ENCODE measurements at places on chromosomes 16 and 17. TPM values are rescaled to one million over a fixed set of nuclear protein-coding genes. Genes with fewer than 3 reads are reported as not detected.

Gene SLC38A8
- total RNA-seq = not detected

Gene CDRT15
- total RNA-seq = not detected

- H3K27me3 ChIP-seq = no peaks in the 10 kb centered on the region
- no peaks in the 10 kb centered on the region for H3K4me1 ChIP-seq
- H3K36me3 ChIP-seq = peaks cover 7% of the 10 kb centered on the region
- no peak for DNase-seq
- no peak overlapping the region for H3K4me3 ChIP-seq
These were observed 16.6 kb downstream of the GPR179 start for GRCh38 chr17:38326996-38327792.

DNA sequence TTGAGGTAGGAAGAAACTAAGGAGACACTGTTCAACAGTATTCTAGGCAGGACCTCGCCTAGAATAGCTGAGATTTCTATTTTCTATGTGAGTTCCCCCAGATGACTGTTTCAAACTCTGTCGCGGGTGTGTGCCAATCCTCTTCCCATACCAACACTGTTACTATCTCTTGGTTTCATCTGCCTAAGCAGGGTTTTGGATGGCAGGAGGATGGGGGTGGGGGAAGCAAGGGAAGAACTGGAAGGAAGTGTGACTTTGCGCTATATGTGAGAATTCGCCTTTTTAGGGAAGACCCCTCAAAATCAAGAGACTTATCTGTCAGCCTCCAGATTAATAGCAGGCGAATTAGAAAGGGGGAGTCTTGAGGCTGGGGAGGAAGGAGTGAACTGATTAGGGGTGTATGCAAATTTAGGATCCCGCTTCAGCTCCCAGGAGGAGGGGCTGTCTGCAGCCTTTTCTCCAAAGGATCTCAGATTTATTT lies 521 bp upstream of the G6PC3 start:
- peak; percentile 36 for DNase-seq
- no peaks in the 10 kb centered on the region for H3K27me3 ChIP-seq
- H3K36me3 ChIP-seq = no peaks in the 10 kb centered on the region
- peak overlapping the region; percentile 88 for H3K27ac ChIP-seq

DNA sequence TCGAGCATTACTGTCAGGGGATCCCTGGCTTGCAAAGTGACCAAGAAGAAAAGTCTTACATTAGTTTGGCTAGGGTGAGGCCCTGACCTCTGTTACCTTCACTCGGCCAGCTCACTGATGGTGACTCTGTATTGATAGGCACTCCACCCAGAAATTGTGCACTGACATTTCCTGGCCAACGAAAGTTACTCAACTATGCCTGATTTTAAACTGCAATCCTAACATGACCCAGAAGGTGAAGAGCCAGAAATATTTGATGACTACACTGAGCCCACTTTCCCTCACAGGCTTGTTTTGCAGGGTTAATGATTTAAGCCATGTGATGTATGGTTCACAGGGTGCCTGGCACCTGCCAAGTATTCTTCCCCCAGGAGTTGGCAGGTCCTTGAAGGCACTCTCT lies 208.2 kb upstream of the MAF start:
- no peak overlapping the region for H3K4me3 ChIP-seq
- H3K4me1 ChIP-seq = no peaks in the 10 kb centered on the region
- no peaks in the 10 kb centered on the region for H3K27me3 ChIP-seq
- H3K36me3 ChIP-seq = no peaks in the 10 kb centered on the region

DNA sequence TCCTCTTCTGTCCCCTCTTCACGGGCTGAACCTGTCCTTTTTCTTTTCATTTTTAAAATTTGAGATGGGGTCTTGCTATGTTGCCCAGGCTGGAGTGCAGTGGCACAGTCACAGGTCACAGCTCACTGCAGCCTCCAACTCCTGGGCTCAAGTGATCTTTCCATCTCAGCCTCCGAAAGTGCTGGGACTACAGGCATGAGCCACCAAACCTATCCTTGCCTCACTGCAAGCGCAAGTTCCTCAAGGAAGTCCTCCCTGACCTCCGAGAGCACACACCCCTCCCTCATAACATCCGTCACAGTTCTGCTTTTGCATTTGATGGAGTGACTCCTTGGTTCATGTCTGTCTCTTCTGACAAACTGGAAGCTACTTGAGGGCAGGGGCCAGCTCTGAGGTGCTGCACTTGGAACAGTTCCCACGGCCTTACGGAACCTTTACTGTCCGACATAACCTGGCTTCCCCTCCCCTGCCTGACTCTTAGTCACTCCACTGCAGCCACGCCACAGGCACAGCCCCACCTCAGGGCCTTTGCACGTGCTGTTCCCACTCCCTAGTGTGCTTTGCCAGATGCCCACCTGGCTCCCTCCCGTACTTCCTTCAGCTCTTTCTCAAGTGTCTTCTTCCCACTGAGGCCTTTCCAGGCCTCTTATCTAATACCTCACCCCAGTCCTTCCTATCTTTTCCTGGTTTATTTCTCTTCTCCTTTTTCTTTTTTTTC lies 4.4 kb downstream of the TBX6 start:
- no peak for DNase-seq
- no peak overlapping the region for H3K4me3 ChIP-seq
- H3K36me3 ChIP-seq = peaks cover 14% of the 10 kb centered on the region
- peaks cover 9% of the 10 kb centered on the region for H3K4me1 ChIP-seq
- no peak overlapping the region for H3K27ac ChIP-seq
- no peaks in the 10 kb centered on the region for H3K27me3 ChIP-seq

DNA sequence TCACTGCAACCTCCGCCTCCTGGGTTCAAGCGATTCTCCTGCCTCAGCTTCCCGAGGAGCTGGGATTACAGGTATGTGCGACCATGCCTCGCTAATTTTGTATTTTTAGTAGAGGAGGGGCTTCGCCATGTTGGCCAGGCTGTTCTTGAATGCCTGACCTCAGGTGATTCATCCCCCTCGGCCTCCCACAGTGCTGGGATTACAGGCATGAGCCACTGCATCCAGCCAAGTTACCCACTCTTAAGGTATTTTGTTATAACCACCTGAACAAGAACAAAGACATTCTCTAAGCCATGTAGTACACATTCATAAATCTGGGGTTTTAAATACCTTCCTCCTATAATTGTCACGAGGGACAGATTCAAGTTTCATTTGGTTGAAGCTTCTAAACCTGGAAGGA lies 12.3 kb upstream of the TMEM170A start:
- DNase-seq = no peak
- no peak overlapping the region for H3K4me3 ChIP-seq
- H3K27me3 ChIP-seq = no peaks in the 10 kb centered on the region
- H3K36me3 ChIP-seq = no peaks in the 10 kb centered on the region
- peaks cover 3% of the 10 kb centered on the region for H3K4me1 ChIP-seq

GRCh38 chr16:5722116-5722619 lies 624.6 kb upstream of the EEF2KMT start:
- H3K27ac ChIP-seq = no peak overlapping the region
- no peak overlapping the region for H3K4me3 ChIP-seq
- H3K27me3 ChIP-seq = no peaks in the 10 kb centered on the region
- no peaks in the 10 kb centered on the region for H3K4me1 ChIP-seq
- no peaks in the 10 kb centered on the region for H3K36me3 ChIP-seq

DNA sequence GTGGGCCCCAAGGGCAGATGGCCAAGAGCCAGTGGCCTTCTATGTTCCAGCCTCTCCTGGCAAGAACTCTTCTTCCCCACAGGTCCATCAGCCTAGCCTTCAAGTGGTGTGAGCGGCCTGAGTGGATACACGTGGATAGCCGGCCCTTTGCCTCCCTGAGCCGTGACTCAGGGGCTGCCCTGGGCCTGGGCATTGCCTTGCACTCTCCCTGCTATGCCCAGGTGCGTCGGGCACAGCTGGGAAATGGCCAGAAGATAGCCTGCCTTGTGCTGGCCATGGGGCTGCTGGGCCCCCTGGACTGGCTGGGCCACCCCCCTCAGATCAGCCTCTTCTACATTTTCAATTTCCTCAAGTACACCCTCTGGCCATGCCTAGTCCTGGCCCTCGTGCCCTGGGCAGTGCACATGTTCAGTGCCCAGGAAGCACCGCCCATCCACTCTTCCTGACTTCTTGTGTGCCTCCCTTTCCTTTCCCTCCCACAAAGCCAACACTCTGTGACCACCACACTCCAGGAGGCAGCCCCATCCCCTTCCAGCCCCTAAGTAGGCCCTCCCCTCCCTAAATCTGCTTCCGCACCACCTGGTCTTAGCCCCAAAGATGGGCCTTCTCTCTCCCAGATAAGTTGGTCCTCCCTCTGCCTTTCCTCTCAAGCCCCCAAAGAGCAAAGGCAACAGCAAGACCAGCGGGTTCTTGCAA lies 5.2 kb downstream of the G6PC3 start:
- H3K27ac ChIP-seq = peak overlapping the region; percentile 8
- peaks cover 12% of the 10 kb centered on the region for H3K36me3 ChIP-seq
- no peaks in the 10 kb centered on the region for H3K27me3 ChIP-seq
- no peak for DNase-seq
- no peak overlapping the region for H3K4me3 ChIP-seq

Data from HCT116 (cell line).